ENCODE measurements at places on chromosomes 1 and 21.

- peak; percentile 80 for DNase-seq
These were observed at the start of gene KLHL17 for GRCh38 chr1:960363-961131. KLHL17 (plus strand) TSS chr1:960584; CDS start chr1:960694, 110 bp downstream.

DNA sequence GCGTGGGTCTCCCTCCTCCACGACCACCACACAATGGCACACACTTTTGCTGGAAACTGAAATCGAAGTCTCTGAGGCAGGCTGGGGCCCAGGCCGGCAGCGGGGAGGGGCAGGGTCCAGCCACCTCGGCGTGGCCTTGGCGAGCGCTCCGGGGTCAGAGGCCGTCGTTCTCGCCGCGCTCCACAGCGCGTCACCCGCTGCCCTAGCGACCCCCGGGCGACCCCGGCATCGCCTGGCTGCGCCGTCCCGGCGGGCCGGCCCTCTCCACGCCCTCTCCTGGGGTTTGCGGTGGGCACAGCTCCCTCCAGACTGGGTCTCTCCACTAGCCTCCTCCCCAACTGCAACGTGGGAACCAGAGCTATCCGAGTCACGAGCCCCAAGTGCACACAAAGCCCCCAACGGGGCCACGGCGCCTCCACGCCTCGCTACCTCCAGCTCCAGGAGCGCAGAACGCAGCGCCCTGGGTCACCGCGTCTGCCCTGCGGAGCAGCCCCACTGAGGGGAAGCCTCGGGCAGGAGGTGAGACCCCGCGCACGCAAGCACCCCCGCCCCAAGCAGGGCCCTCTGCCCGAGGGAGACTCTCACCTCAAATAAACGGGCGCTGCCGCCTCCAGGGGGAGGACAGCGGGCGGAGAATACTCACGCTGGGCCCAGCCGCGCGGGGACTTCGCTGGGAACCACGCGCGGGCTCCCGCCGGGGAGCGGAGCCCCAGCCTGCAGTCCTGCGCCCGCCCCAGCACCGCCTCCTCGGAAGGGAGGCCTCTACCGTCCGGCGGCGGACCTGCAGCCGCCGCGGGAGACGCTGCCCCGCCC lies 134.0 kb upstream of the BARHL2 start:
- peak; percentile 73 for DNase-seq

- no peak for DNase-seq
These were observed 27.8 kb downstream of the FOXD2 start for GRCh38 chr1:47465605-47466004.

DNA sequence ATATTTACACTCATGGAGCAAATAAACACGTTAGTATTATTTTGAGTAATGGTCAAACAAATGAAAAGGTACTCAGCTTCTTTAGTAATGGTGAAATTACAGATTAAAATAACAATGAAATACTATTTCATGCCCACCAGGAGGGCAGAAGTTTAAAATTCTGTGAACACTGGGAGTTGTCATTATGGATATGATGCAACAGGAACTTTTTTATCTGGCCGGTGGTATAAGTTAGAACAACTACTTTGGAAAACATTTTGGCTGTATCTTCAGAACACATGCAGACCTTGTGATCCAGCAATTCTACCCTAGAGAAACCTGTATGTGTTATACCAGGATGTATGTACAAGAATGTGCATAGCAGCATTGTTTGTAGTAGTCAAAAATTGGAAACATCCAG lies 23.2 kb upstream of the PPP1R8 start:
- DNase-seq, result no peak

- no peak for DNase-seq
These were observed 47.1 kb upstream of the OLIG2 start for GRCh38 chr21:32978331-32979270.

DNA sequence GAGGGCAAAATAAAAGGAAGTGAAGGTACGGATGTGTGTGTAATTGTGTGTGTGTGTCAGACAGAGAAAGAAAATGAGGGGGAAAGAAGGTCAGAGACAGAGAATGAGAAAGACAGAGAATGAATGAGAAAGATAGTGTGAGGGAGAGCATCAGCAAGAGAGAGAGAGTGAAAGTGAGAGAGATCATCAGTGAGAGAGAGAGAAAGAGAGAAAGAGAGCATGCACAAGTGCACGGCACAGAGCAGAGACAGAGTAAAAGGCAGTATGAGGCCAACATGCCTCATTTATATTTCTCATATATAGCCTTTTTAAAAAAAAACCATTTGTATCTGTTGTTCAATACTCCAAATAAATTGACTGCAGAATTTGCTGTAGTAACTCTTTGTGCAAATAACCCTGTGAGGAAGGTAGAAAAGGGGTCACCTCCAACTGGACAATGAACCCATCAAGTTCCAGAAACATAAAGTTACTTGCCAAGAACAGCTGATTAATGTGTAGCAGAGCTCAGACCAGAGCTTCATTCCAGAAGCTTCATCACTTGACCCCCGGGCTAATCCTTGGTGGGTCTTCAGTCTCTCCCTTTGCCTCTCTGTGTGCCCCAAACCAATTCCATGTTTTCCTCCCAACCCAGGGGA lies 1.2 kb downstream of the HSD3B2 start:
- DNase-seq, result no peak

GRCh38 chr1:64470665-64471217 lies 812 bp downstream of the CACHD1 start:
- DNase-seq, result peak; percentile 20

Measured in epithelial cell of esophagus (primary cell).